ENCODE measurements at places on chromosomes 7 and 10. TPM values are rescaled to one million over a fixed set of nuclear protein-coding genes. Genes with fewer than 3 reads are reported as not detected.
A peak's percentile ranks its signal among the peaks of the same experiment; 100 is the strongest.

DNA sequence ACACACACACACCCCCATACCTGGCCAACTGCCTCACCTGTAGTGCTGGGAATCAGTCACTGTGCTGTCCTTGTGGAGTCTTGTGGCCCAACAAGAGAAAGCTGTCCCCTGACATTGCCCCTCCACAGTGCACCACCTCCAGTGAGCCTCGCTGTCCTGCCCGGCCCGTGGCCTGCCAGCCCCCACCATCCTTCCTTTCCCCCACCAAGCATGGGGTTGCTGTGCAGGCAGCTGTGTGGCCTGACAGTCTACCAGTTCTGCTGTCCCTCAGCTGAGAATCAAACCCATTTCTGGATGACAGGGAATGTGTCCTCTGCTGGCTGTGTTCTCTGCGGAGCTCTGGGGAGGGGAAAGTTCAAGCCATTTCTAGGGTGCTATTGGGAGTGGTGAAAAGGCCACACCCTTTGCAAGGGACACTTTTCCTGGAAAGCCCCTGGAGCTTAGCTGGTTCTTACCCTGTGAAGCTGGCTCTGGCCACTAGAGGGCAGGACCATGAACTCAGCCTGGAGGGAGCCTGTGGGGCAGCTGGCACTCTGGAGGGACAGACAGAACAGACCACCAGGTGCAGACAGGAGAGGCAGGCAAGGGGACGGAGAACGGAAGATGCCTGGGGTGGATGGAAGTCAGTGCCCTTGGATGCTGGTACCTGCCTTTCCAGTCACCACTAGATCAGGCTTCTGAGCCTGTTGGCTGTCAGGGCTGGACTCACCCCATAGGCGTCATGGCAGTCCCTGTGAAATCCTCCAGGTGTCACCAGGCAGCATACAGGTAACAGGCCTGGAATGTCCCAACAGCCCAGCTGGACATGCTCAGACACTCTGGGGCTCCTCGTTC is 10.5 kb upstream of the MTPAP start:
- peak; percentile 72 for DNase-seq

GRCh38 chr10:71927159-71927558 is 37.0 kb upstream of the CHST3 start:
- DNase-seq: no peak

- no peak for DNase-seq
These were observed 117.6 kb downstream of the SEM1 start for GRCh38 chr7:96591900-96592676.

DNA sequence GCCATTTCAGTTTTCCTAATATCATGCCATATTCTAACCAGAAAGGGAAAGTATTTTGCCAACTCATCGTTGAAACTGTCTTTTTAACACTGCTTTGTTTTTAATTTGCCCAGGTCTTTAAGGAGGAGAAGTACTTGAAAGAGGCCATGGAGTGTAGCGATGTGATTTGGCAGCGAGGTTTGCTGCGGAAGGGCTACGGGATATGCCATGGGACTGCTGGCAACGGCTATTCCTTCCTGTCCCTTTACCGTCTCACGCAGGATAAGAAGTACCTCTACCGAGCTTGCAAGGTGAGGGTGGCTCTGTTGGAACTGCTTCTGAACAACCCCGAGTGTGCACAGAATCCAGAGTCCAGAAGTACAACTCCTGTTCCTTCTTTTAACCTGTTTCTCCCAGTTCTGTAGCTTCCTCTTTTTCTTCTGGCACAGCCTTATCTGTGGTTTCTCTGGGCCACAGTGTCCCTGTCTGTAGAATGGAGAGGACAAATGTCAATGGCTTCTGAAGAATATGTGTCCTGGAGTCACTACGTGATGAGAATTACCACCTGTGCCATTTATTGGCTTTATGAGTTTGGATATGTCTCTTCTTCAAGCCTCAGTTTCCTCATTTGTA is 60.1 kb downstream of the LANCL2 start:
- no peak for DNase-seq

GRCh38 chr10:78566284-78567111 is 502.3 kb upstream of the ZMIZ1 start:
- DNase-seq: no peak

DNA sequence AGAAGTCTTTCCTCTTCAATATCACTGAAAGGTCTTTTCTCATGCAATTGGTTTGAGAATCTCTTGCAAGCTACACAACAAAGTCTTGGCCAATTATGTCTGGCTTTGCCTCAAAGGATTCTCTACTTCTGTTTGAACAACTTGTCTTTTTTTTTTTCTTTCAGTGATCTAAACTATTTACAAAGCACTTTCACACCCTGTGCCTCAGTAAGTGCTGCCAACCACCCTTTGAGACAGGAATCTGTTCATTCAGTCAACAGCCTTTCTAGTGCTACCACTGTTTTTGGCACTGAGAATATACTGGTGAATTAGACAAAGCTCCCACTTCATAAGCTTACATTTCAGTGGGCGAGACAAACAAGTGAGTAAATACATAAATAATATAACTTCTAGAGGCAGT is 26.9 kb upstream of the SDK1 start:
- no peak for DNase-seq

DNA sequence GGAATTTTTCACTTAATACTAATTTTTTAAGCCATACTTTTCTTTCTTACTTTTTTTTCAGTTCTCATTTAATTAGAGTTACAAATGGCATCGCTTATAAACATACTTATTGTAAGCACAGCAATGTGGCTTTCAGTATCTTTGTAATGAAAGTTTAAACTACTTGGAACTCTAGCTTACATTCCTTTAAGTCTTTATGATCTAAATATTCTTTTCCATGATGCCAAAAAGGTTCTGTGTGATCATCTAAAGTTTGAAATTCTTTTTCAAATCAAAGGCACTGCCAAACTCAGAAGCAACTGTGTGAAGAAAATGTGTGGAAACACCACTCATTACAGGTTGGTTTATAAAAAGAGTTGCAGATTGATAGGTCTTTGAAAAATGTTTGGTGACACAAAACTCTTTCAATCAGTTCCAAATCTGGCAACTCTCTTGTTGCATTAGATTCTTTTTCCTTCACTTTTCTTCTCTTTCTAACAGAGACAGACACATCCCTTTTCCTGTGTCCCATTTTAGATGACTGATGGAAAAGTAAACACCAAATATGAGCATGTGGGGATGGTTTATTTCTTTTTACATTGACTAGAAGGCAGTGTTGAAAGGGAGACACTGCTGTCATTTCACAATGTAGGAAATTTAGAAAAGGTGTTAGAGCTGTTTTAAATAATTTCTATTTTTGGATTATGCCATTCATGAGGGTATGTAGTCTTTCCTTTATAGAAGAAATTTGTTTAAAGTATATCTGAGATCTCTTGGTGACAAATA is 392.3 kb downstream of the SUGCT start:
- no peak for DNase-seq

- no peak for DNase-seq
These were observed 1.8 kb upstream of the PYROXD2 start for GRCh38 chr10:98416606-98417388.

DNA sequence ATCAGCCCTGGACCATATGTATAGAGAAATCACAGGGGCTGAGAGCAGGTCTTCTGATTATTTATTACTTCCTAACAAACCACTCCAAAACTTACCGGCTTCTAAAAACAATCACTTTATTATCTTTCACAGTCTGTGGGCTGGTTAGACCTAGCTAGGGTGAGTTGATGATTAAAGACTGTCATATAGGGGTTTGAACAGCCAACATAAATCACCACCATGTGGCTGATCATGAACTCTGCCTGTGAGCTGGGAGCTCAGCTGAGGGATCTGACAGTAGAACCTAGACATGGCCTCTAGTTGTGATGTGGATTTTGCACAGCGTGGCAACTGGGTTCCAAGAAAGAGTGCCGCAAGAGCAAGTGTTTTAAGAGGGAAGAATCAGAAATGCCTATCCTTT is 305.4 kb downstream of the CSTF2T start:
- no peak for DNase-seq

GRCh38 chr7:83957333-83957732 is 237.3 kb downstream of the SEMA3A start:
- DNase-seq: no peak

DNA sequence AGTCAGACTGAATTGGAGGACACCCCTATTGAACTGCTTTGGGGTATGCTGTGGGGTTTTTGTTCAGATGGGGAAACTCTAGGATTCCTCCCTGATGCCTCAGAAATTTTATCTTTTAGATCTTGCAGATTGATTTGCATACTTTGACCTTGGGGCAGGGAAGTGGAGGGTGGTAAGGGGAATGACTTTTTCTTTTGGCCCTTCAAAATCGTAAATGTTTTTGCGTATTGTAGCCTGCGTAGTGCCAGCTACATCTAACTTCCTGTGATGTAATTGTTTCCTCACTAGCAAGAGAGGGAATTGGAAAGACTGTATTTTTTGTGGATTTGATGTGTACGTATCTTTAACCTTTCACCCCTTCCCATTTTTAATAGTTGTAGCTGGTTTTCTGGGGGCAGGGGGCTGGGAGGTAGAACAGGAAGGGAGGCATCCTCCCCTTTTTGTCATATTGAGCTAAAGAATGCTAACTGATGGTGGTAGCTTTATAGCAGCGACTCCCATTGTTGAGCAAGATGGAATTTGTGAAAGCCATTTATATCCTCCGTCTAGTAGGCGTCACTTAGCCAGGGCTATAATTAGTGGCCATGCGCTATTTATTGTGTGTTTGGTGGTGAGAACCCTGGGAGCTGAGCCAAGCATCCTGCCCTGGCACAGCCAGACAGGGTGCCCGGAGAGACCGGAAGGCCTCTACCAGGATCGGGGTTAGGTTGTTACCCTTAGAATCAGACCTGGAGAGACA is 11.3 kb downstream of the DUSP5 start:
- no peak for DNase-seq

GRCh38 chr10:72679838-72680241 is 12.1 kb upstream of the MCU start:
- DNase-seq: no peak

GRCh38 chr7:29442146-29442545 is 121.5 kb upstream of the PRR15 start:
- DNase-seq: no peak

DNA sequence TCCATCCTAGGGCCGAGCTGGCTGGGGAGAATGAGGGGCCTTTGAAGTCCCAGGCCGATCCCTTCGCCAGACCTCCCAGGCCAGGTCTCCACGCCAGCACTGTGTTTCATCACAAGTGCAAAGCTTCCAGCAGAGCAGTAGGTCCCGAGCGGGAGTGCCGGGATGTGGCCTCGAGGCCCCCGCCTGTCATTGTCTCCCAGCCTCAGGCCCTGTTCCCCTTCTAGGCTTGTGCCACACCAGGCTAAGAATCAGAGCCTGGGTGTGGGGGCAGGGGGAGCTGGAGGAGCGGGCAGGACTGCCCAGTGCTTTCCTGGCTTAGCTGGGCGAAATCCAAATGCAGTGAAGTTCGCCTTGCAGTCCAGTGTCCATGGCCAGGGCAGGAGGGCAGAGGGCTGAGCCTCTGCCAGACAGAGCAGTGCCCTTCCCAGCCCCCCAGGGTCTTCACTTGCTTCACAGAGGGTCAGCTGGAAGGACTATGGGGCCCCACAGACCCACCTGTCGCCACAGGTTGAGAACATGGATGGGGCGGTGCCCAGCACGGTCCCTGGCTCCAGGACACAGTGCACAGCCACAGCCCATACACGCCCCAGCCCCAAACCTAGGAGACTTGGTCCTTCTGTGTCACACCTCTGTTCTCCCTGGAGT is 20.2 kb upstream of the PFKFB3 start:
- no peak for DNase-seq

- DNase-seq: no peak
These were observed 252.8 kb downstream of the ZMYND11 start for GRCh38 chr10:387909-388660.

DNA sequence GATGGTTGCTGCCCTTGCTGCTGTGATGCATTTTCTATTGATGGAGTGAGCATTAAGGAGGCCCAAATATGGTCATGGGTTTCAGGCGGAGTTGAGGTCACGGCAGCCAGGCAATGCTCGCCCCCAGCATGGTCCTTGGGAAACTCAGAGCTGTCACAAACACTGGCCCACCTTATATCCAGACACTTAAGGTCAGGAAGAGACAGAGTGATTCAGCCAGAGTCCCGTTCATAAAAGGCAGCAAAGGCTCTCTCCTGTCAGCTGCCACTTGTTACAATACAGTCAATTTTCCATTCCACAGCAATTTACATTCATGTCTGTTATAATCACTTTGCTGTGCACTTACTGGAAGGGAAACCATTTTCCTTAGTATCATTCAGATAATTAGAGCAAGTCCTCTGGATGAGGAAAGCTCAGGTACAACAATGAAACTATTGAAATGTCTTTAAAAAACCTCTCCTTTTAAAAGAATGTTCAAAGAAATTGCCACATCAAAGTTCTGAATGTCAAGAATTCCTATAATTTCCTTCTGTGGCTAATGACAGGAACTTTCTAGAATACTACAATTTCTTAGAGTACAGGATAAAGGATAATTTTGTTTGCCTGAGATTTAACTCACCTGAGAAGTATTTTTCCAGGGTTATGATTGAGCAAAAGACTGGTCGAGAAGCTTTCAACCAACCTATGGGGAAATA is 14.8 kb upstream of the ANKRD1 start:
- no peak for DNase-seq

DNA sequence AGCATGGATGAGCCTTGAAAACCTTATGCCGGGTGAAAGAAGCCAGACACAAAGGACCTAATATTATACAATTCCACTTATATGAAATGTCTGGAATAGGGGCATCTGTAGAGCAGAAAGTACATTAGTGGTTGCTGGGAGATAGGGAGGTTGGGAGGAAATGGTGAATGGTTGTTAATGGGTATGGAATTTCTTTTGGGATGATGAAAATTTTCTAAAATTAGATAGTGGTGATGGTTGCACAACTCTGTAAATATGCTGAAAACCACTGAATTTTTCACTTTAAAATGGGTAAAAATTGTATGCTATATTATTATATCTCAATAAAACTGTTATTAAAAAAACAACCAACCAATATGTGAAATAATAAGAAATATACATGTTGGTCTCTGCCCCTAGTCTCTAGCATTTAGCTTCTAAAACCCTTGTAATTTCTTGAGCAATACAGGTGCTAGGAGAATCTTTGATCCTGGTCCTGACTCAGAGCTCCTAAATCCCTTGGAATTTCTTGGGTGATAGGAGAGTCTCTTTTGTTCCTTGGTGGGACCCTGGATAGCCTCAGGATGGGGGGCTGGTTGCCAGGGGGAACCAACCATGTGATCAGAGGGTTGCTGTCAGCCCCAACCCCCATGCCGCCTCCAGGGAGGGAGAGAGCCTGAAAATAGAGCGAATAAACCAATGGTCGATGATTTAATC is 64.0 kb downstream of the TACR2 start:
- DNase-seq: no peak

- no peak for DNase-seq
These were observed 4.3 kb upstream of the IL6 start for GRCh38 chr7:22722536-22723180.

- no peak for DNase-seq
These were observed 24.6 kb downstream of the SNX8 start for GRCh38 chr7:2289621-2290020.

Gene LRRD1
- total RNA-seq: not detected

Gene TRPV5
- not detected for total RNA-seq

Gene AKAP9
- 50.9 TPM for total RNA-seq

Gene HOXA2
- total RNA-seq: not detected

Gene PNLIPRP3
- total RNA-seq: not detected

Gene UCN3
- total RNA-seq: not detected

Gene DGKI
- total RNA-seq: not detected

Gene ASAH2
- 3.5 TPM for total RNA-seq

Gene NEUROD6
- total RNA-seq: not detected

Data from activated naive CD8-positive, alpha-beta T cell treated with anti-CD3 and anti-CD28 coated beads, Interleukin-2, amount 10 ng/mL, durations not matched to agents 7 days and 5 days (primary cell).